GF-D8 (cell line): ENCODE measurements at places on chromosomes 3 and 15.
A peak's percentile ranks its signal among the peaks of the same experiment; 100 is the strongest.

- no peak for DNase-seq
Measured at GRCh38 chr3:1616744-1617143, 481.9 kb upstream of the CNTN4 start.

GRCh38 chr3:188497021-188497420 lies 343.1 kb downstream of the LPP start:
- DNase-seq: no peak

GRCh38 chr3:195559723-195560409 lies 16.7 kb upstream of the PPP1R2 start:
- DNase-seq: no peak

DNA sequence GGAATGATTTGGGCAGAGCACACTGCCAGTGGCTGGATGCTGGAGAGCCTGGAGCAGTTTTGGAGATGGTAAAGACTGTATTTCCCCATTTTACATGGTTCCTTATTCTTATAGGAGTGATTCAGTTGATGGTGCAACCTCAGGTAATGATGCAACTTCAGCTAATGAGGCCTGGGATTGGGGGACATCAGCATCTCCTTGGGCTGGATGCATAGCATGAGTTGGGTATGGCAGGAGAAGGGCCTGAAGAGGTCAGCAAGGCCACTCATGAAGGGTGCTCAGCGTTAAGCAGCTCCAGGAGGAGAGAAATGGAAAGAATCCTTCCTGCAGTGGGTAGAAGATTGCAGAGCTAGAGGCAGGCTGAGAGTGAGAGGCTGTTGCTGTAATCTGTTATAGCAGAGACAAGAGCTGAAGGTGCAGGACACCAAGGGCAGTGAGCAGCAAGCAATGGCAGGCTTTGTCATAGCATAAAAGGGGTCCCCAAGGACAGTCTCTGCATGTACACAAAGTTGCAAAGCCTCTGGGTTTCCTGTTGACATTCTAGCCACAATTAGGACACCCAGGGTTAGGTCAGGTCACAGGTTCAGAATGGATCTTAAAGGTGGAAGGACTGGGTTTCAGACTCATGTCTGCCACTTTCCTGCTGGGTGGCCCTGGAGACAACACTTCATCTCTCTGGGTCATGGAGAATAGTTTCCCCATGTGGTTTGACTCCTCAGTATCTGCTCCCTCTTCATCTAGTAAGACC lies 29.5 kb upstream of the SNRK start:
- DNase-seq: peak; percentile 28

- no peak for DNase-seq
Measured at GRCh38 chr3:117549716-117550115, 840.1 kb downstream of the TUSC7 start.

GRCh38 chr3:54064486-54064885 lies 57.9 kb upstream of the CACNA2D3 start:
- DNase-seq: no peak

GRCh38 chr15:48862705-48863104 lies 15.2 kb upstream of the EID1 start:
- DNase-seq: no peak

- no peak for DNase-seq
Measured at GRCh38 chr3:108461661-108462111, 48.7 kb downstream of the MYH15 start.

- DNase-seq: no peak
Measured at GRCh38 chr3:195872097-195872496, 36.3 kb downstream of the TNK2 start.

DNA sequence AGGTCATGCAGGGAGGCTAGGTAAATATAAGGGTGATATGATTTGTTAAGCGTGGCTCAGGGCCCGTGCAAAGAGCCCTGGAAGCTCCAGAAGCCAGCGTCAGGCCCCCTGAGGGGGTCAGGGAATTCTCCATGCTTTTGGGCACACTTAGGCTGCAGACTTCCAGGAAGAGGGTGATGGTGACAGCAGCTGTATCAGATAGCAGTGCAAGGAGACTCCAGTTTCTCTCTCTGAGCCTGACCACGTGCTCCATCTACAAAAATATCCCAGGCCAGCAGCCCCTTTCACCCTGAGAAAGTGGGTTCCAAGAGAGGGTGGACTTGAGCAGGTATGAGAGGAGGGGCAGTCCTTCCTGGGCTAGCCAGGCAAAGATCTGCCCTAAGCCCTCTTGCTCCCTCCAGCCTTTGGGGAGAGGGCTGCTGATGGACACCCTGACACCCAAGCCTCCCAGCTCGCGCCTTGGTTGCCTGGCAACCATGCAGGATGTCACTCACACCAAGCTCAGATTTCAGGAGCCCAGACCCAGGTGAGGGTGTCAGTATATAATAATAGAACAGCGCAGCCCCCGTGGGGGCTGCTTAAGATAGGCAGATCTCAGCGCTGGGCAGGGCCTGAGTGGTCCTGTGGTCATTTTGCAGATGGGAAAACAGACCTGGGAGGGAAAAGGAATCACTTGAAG lies 35.8 kb downstream of the ATP2B2 start:
- DNase-seq: no peak

DNA sequence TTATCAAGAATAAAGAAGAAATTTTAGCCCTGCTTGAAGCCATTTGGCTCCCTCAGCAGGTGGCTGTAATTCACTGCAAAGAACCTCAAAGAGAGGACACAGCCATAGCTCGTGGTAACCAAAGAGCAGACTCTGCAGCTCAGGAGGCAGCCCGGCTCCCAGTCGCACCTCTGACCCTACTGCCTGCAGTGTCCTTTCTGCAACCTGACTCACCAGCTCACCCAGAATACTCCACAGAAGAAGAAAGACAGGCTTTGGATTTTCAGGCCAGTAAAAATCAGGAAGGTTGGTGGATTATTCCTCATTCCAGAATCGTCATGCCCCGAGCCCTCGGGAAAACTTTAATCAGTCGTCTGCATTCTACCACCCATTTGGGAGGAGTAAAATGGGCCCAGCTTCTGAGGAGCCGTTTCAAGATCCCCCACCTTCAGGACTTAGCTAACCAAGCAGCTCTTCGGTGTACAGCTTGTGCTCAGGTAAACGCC lies 38.6 kb downstream of the ZBTB11 start:
- no peak for DNase-seq

DNA sequence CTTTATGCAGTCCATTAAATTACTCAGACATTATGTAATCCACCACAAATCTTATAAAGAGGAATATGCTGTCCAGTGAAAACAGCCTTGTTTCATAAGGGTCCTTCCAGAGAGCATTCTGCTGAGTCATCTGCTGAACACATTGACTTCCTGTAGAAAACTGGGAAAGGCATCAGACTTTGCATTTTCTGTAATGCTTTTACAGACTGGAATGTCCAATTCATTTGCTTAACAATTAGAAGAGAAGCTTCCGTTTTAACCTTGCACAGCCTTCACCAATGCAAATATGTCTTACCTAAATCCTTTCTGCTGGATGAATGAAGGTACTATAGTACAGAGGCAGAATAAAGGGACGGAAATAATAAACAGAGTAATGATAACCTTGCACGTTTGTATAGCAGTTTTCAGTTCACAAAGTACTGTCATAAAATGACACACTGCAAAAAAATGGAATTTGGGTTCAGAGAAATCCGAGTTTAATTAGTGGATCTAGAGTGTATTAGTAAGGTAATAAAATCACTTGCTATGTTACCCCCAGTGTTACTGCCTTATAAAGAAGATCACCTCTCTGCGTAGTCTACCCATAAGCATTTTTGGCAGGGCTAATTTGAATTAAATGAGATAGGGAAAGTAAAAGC lies 301.5 kb downstream of the PYDC2 start:
- no peak for DNase-seq

DNA sequence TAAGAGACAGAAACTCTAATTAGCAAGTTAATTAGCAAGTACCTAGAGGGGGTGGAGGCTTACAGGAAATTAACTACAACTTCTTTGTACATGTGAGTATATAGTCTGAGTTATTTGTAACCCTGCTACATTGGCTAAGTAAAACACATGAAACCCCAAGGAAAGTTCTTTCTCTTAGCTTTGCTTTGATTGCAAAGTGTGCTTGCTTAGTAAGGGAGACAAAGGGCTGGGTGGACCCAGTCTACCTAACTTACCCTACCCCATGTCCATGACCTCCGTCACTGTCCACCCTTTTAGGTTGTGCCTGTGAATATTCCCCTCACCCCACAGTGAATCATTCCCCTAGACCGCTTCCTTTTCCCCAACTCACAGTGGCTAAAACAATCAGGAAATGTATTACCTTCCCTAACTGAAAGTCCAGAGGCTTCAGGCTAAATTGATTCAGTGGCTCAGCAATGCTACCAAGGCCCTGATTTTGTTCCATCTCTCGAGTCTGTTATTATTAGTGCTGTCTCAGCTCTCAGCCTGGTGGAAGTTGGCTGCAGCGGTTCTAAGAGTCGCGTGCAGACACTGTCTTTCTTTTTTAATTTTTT lies 31.1 kb upstream of the RYR3 start:
- DNase-seq: no peak

DNA sequence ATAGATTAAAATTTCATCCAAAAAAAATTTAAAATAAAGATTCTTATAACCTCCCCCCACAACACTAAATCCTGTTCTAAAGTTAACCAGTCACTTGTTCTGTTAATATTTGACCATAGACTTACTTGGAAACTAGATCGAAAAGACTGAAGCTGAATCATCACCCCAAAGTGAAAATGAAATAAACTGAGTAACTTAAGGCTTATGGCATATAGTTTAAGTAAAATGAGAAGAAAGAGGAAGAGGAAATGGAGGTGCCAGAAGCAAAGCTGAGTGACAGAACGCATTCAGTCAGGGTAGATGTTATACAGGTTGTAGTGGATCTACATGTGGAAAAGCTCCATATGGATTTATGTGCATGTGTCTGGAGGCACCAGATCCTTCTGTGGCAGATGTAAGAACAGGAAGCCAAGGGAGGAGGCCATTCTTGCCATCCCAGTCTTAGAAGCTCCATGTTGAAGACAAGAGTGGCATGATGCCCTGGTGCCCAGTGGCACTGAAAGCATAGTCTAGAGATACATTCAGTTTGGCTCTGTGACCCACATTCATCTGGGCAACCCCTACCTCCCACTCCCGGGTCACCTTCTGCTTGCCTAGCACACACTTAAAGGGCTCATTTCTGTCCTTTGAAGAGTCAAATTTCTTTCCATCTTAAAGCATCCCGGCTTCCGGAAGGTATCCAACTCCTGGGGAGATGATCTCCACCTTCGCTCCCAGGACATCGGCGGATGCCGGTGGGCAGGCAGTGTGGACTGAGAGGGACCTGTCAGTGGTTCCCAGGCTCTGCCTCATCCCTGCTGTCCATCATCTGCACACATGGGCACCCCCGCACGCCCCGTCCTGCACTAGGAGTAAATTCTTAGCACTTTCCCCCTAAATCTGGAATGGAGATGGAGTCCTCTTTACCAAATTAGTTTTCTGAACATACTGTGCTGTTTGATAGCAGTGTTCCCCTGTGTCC lies 90.8 kb downstream of the NEO1 start:
- no peak for DNase-seq

DNA sequence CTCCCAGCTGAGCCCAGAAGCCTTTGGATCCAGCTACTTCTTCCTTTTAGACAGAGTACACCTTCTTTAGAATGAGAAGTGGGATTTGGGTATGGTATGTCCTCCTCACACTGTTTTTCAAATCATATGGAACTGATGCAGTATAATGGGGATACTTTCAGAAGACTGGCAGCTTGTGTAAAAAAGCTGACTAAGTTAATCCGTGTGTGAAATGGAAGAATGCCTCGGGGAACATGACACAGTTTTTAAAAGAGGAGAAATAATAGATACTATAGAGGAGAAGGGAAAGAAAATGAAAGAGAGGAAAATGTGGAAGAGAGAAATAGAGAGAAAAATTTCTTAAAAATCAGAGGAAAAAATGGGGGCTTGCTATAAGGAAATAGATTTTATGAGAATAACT lies 47.7 kb downstream of the TUSC7 start:
- no peak for DNase-seq

DNA sequence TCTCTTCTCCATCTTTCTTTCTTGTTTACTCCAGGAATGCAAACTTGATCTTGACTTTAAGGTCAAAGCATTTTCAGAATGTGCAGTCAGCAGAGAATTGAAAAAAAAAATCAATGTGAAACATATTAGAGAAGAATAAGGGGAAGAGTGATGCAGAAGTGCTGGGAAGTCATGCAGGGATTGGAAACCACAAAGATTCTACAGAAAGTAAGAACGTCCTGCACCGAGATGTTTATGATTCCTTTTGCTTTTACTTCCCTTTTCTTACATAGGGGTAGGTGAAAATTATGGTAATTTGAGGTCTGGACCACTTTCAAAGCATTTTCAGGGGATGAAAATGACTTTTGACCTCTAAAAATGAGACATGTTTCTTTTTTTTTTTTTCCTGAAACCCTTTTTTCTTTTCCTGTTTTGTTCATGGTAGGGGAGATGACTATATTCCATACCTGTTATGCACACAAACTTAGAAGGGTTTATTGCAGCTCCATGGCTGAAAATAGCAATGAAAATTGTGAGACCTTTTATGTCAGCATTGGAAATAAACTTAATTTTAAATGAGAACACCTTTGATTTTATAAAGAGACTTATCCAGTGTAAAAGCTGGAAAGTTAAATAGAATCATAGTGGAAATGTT lies 623.5 kb upstream of the TBL1XR1 start:
- no peak for DNase-seq

DNA sequence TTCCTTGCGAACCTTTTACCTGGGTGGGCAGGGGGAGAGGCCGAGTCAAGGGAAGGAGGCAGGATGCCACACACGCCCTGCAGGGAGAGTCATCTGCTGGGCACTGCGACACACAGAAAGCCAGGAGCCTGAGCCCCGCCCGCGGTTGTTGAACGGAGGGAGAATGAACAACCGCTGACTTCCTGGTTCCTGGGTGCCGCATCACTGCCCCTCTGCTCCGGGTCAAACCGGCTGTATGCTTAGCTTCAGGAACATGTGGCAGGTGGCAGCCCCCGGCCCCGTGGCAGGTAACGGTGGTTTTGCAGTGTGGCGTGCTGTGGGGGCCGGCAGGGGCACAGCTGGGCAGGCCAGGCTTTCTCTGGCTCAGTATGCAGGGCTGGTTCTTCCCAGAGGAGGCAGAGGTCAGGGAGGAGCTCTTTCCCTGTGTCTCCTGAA lies 33.4 kb downstream of the APBA2 start:
- no peak for DNase-seq
